B cell (primary cell): ENCODE measurements at places on chromosomes 5 and 9. TPM values are rescaled to one million over a fixed set of nuclear protein-coding genes. Genes with fewer than 3 reads are reported as not detected.

DNA sequence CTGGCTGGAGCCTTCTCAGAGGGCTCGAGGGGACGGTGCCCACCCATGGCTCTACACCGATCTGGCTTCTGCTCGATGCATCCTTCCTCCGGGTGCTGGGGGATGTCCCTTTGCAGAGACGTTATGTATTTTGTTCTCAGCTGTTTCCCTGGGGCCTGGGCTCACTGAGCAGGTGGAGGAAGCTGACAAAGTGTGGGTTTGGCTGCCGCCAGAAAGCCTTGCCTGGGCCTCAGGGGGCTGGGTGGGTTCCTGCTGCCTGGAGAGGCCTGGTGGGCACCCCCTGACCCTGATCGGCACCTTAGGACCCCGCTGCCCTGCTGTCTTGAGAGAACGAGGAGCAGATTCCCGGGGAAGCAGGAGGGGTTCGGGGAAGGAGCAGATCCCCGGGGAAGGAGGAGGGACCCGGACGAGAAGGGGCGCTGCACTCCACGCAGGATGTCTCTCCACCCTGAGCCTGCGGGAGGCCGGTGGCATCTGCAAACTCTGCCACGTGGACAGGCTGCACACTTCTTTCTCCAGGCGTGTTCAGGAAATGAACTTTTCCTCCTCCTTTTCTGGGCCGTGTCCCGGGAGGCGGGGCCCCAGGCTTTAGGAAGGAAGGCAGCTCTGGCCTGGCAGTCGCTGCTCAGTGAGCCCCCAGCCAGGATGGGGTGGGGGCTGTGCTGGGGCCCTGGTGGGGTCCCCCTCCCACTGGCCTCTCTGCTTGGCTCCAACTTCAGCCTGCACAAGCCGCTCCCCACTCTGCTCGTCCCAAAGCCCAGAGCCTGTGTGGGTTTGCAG, 148.9 kb downstream of the RXRA start:
- DNase-seq, result peak; percentile 77

DNA sequence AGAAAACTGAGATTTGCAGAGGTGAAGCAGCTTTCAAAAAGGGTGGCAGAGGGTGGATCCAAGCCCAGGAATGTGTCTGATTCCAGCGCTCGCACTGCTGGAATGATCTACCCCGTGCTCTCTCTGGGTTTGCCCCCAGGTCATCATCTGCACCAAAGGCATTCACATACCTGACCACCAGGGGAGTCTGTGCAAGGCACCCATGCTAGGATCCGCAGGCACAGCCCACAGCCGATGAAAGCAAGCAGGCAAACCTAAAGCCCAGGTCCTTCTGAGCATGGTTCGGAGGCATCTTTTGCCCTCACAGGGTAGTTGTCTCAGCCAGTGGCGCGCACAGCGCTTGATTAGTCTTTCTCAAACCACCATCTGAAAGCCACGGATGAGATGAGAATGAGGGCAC, 56.6 kb downstream of the TEK start:
- DNase-seq, result no peak

GRCh38 chr5:16082982-16083381, 96.6 kb downstream of the MARCHF11 start:
- no peak for DNase-seq

GRCh38 chr5:58459146-58460001, 512 bp downstream of the PLK2 start:
- peak; percentile 66 for DNase-seq

DNA sequence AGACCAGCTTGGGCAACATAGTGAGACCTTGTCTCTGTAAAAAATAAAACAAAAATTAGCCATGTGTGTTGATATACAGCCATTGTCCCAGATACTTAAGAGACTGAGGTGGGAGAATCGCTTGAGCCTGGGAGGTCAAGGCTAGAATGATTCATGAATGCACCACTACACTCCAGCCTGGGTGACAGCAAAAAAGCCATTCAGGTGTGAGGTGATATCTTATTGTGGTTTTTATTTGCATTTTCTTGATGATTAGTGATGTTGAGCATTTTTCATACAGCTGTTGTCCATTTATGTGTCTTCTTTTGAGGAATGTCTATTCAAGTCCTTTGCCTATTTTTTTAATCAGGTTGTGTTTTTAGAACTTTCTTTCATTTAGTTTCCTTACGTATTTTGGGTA, 23.2 kb downstream of the MTAP start:
- no peak for DNase-seq

- DNase-seq, result no peak
Observed at GRCh38 chr5:34748431-34748830, 90.5 kb upstream of the TTC23L start.

DNA sequence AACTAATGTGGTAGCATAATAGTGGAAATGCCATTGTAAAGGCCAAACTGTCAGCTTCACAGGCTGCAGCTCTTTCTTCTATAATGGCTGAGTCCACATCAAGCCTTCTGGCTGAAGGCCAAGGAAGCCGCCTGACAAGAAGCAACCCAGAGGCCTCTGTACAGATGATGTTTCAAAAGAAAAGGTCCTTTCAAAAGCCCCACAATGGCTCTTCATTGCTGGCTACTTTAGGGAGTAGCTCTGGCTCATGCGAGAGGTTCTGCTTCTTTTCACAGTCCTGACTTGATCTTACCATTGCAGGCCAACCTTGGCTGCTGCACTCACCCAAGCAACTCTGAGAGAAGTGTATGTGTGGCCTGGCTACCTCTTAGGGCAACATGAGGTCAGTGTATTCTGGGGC, 54.5 kb upstream of the EQTN start:
- DNase-seq, result no peak

GRCh38 chr9:68480807-68481206, 59.9 kb downstream of the TMEM252 start:
- DNase-seq, result no peak

GRCh38 chr5:56123531-56124243, 109.4 kb downstream of the ANKRD55 start:
- no peak for DNase-seq

DNA sequence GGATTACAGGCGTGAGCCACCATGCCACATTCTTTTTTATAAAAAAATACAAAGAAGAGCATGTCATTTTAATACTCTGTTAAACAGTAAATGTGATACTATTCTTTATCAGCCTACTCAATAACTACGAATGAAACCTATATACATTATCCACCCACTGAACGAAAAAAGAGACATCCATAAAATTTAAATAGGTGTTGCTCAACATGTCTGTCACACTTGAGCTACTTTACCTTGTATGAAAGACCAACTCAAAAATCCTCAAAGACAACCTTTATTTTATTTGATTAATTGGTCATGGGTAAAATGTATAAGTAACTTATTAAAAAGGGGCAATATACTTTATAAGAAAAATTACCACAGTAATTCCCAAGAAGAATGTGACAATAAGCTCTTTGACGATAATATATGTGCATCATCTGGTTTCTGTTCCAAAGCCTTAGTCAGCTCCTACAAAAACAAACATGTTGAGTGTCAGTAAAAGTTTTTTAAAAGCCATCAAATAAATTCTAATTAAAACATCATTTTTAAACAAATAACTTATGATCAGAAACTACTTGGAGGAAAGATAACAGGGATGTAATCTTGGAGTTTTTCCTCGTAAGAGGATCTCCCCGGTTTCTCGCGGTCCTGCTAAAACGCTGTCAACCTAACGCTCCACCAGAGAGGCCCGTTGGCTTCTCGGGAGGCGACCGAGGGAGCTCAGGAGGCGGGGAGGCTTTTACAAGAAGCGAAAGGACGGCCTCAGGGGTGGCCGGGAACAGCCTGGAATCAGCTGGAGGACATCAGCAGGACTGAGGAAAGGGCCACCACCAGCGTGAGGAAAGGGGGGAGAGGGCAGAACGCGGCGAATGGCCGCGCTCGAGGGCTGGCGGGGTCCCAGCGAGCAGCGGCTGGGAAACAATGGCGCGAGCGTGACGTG, 13.5 kb upstream of the ANKRD18B start:
- DNase-seq, result peak; percentile 43

DNA sequence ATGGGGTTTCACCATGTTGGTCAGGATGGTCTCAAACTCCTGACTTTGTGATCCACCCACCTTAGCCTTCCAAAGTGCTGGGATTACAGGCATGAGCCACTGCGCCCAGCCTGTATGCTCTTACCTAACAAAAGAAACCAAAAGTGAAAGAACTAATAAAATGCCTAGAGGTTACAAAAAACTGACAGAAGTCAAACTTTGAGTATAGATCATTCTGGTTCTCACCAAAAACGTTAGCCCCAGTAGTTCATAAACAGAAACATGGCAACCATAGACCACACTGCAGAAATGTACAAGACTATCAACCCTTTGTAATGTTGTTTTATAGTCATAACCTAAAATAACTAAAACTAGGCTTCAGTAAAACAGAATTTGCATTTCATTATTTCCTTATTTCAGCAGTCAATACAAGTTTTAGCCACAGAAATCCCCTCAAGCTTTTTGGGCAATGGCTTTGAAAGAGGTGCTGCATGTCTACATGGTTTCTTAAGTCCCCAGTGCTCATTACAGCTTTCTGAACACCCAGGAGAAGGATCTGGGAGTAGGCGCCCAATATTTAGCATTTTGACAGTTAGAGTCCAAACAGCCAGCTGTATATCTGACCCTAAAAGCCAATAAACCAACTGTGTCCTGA, 72.5 kb downstream of the EPB41L4A start:
- DNase-seq, result no peak

DNA sequence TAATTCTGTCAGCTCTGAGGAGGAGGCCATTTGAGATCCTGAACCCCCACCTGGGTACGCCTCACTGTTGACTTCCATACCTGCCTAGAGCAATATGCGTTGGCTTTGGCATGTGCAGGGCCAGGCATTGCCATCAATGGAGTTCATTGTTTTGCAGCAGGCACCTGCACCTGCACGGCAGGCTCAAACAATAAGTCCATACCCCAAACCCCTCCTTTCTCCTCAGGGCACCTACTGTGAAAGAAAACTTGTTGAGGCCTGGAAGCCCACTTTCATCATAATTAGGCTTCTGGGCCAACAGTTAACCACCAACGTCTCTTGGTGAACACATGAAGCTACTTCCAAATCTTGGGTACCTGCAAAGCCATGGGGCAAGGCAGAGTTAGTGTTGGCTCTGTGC, 238.7 kb downstream of the NFIB start:
- DNase-seq, result no peak

- DNase-seq, result no peak
Observed at GRCh38 chr5:149485655-149486615, 65.3 kb downstream of the CSNK1A1 start.

- DNase-seq, result no peak
Observed at GRCh38 chr9:33677506-33677809, 117.9 kb upstream of the PRSS3 start.

- DNase-seq, result no peak
Observed at GRCh38 chr5:173920024-173920753, 32.0 kb downstream of the CPEB4 start.

DNA sequence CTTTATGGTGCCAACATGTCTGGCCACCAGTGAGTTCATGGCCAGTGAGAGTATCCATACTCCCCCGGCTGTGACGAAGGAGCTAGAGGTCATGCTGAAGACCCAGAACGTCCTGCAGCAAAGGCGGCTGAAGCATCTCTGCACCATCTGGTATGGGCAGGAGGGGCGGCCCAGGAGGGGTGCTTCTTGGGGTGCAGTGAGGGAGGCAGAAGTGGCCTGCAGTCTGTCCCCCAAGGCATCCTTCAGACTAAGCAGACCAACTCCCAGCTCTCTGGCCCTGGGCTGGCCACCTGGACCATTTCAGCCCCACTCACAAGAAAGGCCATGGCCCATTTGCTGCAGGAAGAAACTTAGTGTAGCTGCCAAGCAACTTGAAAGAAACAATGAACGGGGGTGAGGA, 11.0 kb downstream of the CCDC180 start:
- DNase-seq, result no peak

GRCh38 chr5:138024117-138024516, 8.8 kb downstream of the FAM13B start:
- DNase-seq, result no peak

GRCh38 chr9:72205513-72205912, 56.3 kb downstream of the GDA start:
- no peak for DNase-seq

- no peak for DNase-seq
Observed at GRCh38 chr9:107918749-107919148, 429.2 kb upstream of the KLF4 start.

GRCh38 chr9:37340961-37341360, 81.5 kb upstream of the GRHPR start:
- no peak for DNase-seq

DNA sequence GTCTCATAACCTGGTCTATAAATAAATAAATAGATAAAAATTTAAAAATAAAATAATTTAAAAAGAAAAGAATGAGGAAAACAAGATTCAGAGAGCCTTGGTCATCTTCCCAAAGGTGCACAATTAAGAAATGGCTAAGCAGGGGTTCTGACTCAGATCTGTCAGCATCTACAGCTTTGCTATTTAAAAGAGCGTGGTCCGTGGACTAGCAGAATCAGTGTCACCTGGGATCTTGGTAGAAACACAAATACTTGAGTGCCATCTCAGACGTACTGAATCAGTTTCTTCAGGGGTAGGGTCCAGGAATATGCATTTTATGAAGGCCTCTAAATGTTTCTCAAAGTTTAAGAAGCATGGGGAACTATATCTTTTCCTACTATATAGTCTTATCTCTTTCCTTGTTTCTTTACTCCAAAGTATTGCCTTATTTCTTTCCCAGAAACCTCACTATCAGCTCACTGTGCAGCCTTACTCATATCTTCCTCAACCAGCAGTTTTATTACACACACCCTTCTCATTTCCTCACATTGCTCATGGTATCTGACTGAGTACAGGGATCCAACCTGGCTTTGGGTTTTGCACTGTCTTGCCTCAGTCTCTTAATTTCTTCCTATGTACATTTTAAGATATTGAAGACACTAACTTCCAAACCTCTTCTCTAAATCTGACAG, 58.6 kb downstream of the TMC1 start:
- no peak for DNase-seq

- no peak for DNase-seq
Observed at GRCh38 chr9:91163444-91163772, 198.3 kb downstream of the AUH start.

- no peak for DNase-seq
Observed at GRCh38 chr5:27590503-27590902, 552.1 kb upstream of the CDH9 start.

DNA sequence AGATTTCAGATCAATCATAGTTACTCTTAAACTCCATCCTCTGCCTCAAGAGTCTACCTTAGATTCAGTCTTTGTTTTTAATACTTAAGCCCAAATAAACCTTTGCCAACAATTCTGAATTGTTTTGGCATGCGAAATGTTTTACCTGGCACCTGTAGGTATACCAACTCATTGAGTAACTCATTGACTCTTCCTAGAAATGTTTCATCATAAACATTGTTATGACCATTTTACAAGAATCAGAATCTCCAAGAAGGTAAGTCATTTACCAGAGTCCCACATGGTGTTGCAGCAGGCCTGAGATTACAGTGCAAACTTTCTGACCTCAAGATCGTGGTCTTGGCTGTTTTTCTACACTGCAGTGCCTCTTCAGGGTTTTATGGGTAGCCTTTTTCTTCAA, 750.4 kb downstream of the BRINP1 start:
- no peak for DNase-seq

GRCh38 chr5:133247881-133248624, 196.2 kb downstream of the HSPA4 start:
- no peak for DNase-seq

SPINK7 gene
- not detected in 2 replicates for total RNA-seq

TEX48 gene
- total RNA-seq, result not detected in 2 replicates

ABITRAM gene
- total RNA-seq, result 5.0 and 8.3 TPM in 2 replicates

TMEM174 gene
- total RNA-seq, result not detected in 2 replicates

SLC27A6 gene
- total RNA-seq, result not detected in 2 replicates

RLN2 gene
- total RNA-seq, result 1.0 and 3.5 TPM in 2 replicates

PLAC8L1 gene
- 0.49 and 0.51 TPM in 2 replicates for total RNA-seq

NR2F1-AS1 gene
- not detected in 2 replicates for total RNA-seq

PPP1R26 gene
- total RNA-seq, result 7.8 and 11.8 TPM in 2 replicates

CARD6 gene
- total RNA-seq, result 2.0 and 2.7 TPM in 2 replicates

SOHLH1 gene
- total RNA-seq, result not detected in 2 replicates

CLINT1 gene
- 62.7 and 69.7 TPM in 2 replicates for total RNA-seq

IFNE gene
- total RNA-seq, result not detected in 2 replicates

WDR38 gene
- not detected in 2 replicates for total RNA-seq

CARD19 gene
- total RNA-seq, result 27.6 and 31.9 TPM in 2 replicates
